ENCODE measurements at places on chromosomes 12 and 14. TPM values are rescaled to one million over a fixed set of nuclear protein-coding genes. Genes with fewer than 3 reads are reported as not detected.

- no peak for DNase-seq
Measured at GRCh38 chr12:110798461-110798860, 48.3 kb upstream of the CCDC63 start.

PWP1 gene
- total RNA-seq = 49.7 TPM

ART4 gene
- total RNA-seq = 0.16 TPM

RNASE3 gene
- total RNA-seq = not detected

DNA sequence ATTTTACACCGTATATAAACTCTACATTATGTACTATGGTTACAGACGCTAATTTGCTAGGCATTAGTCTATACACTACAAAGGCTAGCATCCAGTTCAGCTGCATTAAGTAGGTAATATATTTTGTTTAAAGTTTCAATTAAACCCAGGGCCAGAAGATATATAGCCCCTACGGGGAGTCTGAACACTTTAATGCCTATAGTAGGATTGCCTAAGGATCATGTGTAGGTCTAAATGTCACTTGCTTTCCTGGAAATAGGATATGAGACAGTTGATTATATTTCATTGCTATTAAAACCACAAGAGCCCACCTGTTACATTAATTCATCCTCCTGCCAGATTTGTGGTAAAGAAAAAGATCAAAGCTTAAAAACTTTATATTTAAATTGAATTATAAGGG, 286.9 kb downstream of the TMTC2 start:
- DNase-seq = no peak

DNA sequence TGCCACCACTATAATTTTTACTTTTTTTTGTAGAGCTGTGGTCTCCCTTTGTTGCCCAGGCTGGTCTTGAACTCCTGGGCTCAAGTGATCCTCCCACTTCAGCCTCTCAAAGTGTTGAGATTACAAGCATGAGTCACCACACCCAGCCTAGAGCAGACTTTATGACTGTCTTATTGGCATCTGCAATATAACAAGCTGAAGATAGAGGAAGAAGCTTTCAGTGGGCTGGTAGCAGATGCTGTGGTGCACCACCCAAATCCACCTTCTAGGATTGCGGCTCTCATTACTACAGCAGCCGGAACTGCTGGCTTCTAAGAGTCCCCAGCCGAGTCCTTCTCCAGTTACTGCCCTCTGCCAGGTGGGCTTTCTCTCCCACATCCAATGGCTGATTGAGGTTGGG, 7.6 kb upstream of the STK38L start:
- no peak for DNase-seq

- peak; percentile 8 for DNase-seq
Measured at GRCh38 chr12:2283916-2284315, 231.1 kb downstream of the CACNA1C start.

- no peak for DNase-seq
Measured at GRCh38 chr14:51816031-51816430, 44.4 kb upstream of the GNG2 start.

OR4E2 gene
- total RNA-seq = not detected

RHOJ gene
- total RNA-seq = 5.6 TPM

CNTN1 gene
- total RNA-seq = 0.60 TPM

DNA sequence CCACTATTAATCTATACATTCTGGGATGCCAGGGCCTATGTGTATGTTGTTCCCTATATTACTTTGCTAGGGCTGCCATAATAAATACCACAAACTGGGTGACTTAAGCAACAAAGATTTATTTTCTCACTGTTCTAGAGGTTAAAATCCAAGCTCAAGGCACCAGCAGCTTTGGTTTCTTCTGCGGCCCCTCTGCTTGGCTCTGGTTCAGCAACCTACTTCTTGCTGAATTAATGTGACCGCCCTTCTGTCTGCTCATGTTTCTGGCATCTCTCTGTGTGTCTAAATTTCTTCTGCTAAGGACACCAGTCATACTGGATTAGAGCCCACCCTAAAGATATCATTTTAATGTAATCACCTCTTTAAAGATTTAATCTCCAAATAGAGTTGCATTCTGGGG, 84.7 kb downstream of the ZNF664 start:
- DNase-seq = no peak

DNA sequence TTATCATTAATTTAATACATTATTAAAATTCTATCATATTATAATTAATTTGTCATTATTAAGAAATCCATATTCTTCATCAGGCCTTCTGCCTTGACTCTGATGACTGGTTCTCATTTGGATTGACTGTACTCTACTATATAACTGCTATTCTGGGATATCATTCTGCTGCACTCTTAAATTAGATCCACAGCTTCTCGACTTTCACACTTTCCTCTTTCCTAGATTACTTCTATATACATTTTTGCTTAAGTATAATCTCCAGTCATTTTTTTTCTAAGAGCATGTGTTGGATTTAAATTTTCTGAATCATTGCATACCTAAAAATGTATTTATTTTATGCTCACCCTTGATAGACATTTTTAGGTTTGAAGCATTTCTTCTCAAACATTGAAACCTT, 12.4 kb downstream of the GRIP1 start:
- no peak for DNase-seq

DNA sequence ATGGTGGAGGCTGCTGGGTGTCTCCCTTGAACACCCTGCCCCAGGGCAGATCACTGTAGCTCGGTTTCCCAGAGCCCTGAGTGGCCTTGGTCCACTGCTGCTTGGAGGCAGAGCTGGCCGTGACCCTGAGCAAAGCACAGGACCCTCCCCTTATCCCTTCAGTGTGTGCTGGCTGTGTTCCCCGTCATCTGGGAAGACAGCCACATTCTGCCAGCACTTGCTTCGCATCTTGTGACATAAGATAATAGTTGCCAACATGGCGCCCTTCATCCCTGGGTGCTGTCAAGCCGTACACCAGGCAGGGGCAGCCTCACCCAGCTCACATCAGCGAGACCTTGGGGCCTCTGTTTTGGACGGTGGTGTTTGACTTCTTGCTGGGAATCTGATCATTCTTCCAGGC, 12.1 kb upstream of the ALDH2 start:
- DNase-seq = no peak

DNA sequence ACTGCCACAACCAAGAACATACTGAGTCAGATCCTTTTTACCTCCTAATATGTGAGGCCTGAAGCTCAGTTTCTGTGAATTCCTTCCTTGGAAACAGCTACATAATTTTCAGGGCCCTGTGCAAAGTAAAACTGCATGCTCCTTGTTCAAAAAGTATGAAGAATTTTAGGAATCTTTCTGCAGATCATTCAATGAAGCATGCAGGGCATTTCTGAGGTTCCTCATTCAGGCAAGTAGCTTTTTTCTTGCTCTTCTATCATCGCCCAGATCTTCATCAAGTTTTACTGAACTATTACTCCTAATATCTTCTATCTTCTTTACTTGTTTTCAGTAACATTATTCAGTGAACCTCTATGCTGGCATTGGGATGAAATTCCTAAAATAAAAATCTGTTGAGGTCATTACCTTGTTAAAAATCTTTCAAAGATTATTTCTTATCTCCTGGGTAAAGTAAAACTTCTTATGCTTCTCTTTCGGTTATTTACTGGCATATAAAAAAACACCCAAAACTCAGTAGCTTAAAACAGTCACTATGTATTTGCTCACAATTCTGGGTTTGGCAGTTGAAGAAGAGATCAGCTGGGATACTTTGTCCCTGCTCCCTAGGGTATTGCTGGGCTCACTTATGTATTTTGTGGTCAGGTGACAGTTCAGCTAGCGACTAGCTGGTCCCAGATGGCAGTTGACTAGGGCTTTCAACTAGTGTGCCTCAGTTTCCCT, 42.6 kb upstream of the KRR1 start:
- DNase-seq = no peak

RNF34 gene
- 50.5 TPM for total RNA-seq

GRCh38 chr14:38201137-38201828, 6.4 kb upstream of the SSTR1 start:
- DNase-seq = no peak

CLEC2D gene
- total RNA-seq = 13.1 TPM

GRCh38 chr12:52007158-52007921, 594 bp downstream of the TAMALIN start:
- peak; percentile 50 for DNase-seq

SVOP gene
- 0.55 TPM for total RNA-seq

- no peak for DNase-seq
Measured at GRCh38 chr14:104473649-104474494, 105.7 kb upstream of the C14orf180 start.

- DNase-seq = no peak
Measured at GRCh38 chr12:91870872-91871707, 274.6 kb downstream of the BTG1 start.

GRCh38 chr14:26261368-26262122, 336.3 kb downstream of the NOVA1 start:
- DNase-seq = no peak

GRCh38 chr12:25524366-25524765, 28.7 kb downstream of the LMNTD1 start:
- DNase-seq = no peak

EMP1 gene
- 760 TPM for total RNA-seq

DNA sequence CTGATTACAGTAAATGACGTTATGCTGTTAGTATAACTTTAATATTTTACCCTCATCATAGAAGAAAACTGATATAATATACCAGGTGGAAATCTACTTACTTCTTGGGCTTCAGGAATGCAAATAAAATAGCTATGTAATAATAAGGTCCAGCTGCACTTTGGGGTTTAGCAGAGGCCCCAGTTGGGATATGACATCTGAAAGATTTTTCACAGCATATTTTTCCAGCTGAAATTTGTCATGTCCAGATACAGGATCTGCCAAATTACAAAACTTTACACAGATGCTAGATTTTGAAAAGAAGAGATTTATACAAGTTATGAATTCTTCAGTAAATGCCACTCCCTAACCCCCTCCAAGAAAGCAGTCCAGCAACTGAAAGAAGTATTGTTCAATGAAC, 29.2 kb upstream of the DCN start:
- DNase-seq = no peak

DIO2 gene
- total RNA-seq = 0.68 TPM

GRCh38 chr12:105369014-105369413, 38.5 kb downstream of the C12orf75 start:
- DNase-seq = no peak

GRCh38 chr12:49496417-49497360, 42.1 kb upstream of the KCNH3 start:
- DNase-seq = no peak

DNA sequence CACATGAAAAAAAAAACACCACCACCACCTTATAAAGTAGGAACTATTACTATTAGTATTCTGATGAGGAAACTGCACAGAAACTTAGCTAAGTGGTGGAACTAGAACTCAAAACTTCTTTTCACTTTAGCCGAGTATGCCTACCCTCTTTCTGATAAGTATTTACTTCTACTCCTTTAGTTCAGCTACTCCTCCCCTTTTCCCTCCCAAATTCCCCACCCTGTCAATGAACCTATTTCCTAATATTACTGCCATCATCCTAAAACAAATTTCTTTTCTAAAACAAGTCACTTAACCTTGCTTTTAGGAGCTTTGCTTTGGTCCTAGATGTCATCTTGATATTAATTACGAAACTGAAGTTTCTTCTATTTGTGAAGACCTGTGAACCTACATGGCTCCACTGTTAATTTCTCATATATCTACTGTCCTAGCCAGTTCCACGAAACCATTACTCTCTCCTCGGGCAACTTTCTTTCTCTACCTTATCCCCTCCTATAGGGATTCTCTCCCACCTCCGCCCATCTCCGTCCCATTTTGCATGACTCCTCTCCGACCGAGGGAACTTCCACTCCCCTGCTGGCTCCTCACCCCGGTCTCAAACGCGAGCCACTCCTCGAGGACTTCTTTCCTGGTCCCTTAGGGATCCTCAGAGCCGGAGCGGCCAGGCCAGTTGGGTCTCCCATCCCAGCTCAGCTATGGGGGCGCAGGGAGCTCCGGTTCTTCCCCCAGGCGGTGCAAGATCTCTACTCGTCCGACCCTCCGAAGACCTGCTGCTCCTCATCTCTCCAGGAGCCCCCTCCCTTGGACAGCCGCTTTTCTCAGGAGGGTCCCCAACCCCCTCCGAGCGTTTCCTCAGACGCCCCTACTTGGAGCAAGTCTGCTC, 1.1 kb downstream of the NUMB start:
- no peak for DNase-seq

HOXC12 gene
- not detected for total RNA-seq
